DMS 273 treated with DMSO at 0.1 percent for 48 hours (cell line): ENCODE measurements at places on chromosomes 3 and 15.
A peak's percentile ranks its signal among the peaks of the same experiment; 100 is the strongest.

DNA sequence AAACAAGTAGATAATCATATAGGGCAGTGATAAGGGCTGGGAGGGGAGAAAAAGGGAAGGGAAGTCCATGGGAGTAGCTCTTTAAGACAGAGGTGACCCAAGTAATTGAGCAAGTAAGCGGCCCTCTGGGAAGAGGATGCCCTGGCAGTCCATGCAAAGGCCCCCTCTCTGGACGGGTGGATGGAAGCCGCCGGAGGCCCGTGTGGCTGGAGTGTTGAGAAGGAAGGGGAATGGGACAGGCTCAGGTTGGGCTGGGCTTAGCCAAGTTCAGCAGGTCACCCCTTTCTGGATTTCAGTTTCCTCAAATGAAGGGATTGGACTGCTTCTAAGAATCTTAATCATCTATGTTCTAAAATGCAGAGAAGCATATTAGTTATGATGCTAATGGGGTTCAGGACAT lies 32.4 kb upstream of the TRPM1 start:
- no peak for DNase-seq

DNA sequence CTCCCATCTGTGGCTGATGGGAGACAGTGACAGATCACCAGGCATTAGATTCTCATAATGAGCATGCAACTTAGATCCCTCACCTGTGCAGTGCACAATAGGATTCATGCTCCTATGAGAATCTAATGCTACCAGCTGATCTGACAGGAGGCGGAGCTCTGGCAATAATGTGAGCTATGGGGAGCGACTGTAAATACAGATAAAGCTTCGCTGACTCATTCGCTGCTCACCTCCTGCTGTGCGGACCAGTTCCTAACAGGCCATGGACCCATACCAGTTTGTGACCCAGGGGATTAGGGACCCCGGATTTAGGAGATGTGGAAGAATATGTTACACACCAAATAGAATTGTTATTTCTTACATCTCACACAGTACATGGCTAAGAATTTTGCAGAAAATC lies 6.7 kb downstream of the ARGFX start:
- no peak for DNase-seq

- no peak for DNase-seq
Observed at GRCh38 chr3:51371943-51372557, 13.0 kb upstream of the MANF start.

GRCh38 chr3:139676632-139677387 lies 962 bp downstream of the NMNAT3 start:
- no peak for DNase-seq

- DNase-seq = no peak
Observed at GRCh38 chr15:90481023-90481422, 48.7 kb upstream of the CRTC3 start.

- DNase-seq = no peak
Observed at GRCh38 chr3:125386811-125387210, 11.7 kb upstream of the ZNF148 start.

- peak; percentile 95 for DNase-seq
Observed at GRCh38 chr3:142863930-142864920, 24.7 kb downstream of the PCOLCE2 start.

DNA sequence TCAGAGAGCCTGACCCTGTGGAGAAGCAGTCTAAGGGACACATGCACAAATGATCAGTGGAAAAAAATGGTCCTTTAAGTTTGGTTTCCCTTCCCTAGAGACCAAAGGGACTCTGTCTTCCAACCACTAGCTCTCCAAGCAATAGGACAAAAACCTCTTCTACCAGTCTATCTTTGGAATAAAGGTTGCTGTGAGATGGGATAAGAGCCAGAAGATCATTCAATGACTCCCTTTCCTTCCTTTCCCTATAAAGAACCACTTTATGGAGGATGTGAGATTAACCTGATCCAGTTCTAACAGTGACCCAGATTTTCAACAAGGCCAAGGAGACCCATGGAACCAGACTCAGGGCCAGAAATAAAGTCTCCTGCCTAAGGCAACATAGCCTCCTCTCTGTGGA lies 74.8 kb downstream of the DHX30 start:
- no peak for DNase-seq

DNA sequence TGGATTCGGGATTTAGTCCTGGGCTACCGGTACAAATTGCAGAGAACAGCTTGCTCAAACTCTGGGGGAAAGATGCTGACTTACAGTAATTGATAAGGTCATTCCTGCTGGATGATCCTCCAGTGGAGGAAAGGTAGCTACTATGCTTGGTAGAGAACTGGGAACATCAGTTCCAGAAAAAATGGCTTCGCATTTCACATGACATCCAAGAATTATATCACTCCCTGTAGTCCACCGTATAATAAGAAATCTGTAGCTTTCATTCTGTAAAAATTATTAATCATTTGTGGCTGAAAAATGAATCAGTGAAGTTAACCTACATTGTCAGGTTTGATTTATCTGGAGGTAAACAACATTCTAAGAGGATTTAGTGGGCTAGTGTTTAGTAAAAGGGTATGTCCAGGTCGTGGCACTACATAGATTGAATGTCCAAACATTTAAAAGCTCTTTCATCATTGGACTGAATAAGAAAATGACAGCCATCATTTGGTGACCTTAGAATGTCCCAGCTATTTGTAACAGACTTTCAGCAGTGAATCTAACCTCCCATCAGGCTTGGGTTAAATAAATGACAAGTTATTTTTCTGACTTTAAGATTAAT lies 203.2 kb upstream of the TMCO5A start:
- DNase-seq = no peak

DNA sequence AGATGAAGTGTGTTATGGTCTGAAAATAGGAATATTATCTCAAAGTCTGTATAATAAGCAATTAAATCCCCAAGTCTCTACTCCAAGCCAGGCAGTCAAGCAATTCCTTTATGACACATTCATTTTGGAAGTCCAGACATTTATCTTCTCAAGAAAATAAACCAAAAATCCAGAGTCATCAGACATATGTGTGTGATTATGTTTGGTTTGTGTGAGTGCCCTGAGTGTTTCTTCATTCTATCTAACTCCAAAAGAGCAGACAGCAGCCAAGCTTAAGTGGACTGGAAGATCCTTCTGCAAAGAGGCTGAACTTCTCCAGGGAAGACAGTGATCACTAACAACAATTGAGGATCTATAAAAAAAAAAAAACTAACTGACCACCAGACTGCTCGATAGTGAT lies 239.8 kb downstream of the STAG1 start:
- DNase-seq = no peak

- no peak for DNase-seq
Observed at GRCh38 chr3:61780016-61780415, 218.6 kb downstream of the PTPRG start.

- DNase-seq = no peak
Observed at GRCh38 chr3:123281929-123282328, 80.2 kb downstream of the SEC22A start.

- DNase-seq = no peak
Observed at GRCh38 chr3:143600756-143601718, 247.2 kb downstream of the SLC9A9 start.

- DNase-seq = no peak
Observed at GRCh38 chr15:62732078-62732477, 310.5 kb upstream of the TPM1 start.

DNA sequence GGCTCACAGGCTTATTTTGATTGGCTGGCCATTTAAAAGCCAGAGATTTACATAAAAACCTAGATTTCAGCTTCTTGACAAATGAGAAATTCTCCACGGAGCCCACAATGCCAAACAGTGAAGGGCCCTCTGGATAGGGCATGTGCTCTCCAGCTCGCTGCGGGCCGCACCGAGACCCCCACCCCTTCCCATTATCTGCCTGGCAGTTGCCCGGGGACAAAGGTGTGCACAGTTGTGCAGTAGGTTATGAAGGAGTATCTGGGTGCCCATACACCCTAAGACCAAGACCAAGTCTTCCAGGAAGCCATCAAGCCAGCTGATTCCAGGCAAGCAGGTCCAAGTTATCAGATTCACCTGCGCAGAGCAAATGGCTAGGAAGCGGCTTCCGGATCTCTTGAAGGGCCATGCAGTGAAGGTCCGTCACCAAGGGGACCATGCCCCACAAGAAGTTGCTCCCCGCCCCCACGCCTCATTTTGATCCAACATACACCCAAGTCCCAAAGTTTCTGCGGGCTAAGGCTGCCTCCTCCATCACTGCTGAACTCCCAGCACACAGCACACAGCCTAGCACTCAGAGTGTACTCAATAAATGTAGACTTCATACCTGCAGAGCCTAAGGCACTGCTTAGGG lies 1.3 kb downstream of the MRPS25 start:
- no peak for DNase-seq

GRCh38 chr15:29242456-29243242 lies 27.0 kb downstream of the NSMCE3 start:
- DNase-seq = no peak

DNA sequence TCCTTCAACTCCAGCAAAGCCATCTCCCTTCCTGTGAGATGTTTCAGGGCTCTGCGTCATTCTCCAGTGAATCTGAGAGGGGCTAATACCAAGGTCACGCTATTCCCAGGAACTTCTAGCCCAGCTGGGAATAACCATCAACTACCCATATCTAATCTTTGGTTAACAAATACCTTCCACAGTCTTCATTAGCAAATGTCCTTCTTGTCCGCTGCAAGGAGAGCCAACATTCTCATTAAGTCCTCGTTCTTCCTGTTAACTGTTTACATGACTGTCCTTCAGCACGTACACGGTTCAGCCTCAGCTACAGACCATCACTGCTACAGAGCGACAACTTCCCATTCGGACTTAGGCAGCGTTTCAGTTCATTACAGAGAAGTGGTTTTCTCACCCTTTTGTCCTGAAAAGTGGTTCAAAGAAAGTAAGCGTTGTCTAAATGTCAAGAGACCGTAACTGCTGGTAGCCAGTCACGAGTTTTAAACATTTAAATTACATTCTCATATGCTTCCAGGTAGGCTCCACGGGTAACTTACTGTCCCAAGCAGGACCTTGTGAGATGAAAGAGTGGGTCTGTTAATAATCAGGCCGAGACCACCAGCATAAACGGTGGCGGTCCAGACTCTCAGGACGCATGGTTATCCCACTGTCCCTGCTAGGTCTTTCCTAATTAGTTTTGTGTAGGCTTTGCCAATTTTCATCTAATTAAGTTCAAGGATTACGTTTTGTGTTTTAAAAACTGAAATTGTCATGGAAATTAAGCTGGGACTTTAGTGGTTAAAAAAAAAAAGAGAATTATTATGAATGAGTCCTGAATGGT lies 63.8 kb downstream of the CHSY1 start:
- DNase-seq = no peak

GRCh38 chr15:69792823-69793222 lies 304.9 kb downstream of the TLE3 start:
- DNase-seq = no peak

- DNase-seq = peak; percentile 13
Observed at GRCh38 chr15:30824518-30825195, 79.1 kb upstream of the FAN1 start.

GRCh38 chr3:104909198-104909597 lies 457.5 kb upstream of the ALCAM start:
- DNase-seq = peak; percentile 97

GRCh38 chr3:43995547-43996378 lies 245.9 kb upstream of the TOPAZ1 start:
- DNase-seq = no peak

DNA sequence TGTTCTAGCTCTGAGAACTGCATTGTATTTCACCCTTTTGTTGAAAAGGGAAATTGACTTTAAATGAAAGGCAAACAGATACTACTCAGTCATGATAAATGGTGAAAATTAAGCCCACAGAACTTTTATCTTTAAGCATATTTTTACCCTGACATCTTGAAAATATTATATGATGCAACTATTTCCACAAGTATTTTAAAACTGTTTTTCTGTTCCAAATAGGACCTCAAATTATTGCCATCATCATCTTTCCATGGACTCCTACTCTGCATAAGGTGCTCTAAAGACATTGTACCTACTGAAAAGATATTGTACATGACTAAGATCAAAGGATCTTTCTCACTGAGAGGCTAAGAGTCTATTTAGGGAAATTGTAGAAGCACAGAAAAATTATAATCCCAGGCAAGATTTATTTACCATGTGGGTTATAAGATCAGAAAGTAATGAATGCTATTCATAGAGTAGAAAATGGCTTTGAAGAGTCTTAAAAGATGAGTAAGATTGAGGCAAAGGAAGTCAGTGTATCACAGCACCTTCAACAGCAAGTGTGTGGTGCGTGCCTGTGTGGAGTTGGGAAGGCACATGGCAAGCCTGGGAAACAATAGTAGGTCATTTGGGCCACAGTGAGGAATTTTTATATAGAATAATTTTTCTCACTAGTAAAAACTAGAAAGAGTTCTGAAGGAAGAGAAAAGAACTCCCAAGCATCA lies 68.8 kb downstream of the VGLL3 start:
- no peak for DNase-seq

DNA sequence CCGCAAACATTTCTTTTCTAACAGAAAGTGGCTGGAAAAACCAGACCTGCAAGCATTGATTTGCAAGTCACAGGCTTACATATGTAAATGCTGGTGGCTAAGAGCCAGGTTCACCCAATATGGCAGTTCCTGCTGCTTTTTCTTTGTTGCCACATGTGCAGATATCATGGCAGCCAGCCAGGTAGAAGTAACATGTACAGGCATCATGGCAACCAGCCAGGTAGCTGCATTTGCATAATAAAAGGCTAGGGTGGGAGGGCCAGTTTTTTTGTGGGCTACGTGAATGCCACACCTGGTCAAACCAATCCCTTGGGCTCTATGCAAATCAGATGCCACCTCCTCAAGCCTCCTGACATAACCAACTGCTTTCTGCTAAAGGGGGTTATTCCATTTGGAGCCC lies 2.8 kb upstream of the SMCO1 start:
- DNase-seq = peak; percentile 37

DNA sequence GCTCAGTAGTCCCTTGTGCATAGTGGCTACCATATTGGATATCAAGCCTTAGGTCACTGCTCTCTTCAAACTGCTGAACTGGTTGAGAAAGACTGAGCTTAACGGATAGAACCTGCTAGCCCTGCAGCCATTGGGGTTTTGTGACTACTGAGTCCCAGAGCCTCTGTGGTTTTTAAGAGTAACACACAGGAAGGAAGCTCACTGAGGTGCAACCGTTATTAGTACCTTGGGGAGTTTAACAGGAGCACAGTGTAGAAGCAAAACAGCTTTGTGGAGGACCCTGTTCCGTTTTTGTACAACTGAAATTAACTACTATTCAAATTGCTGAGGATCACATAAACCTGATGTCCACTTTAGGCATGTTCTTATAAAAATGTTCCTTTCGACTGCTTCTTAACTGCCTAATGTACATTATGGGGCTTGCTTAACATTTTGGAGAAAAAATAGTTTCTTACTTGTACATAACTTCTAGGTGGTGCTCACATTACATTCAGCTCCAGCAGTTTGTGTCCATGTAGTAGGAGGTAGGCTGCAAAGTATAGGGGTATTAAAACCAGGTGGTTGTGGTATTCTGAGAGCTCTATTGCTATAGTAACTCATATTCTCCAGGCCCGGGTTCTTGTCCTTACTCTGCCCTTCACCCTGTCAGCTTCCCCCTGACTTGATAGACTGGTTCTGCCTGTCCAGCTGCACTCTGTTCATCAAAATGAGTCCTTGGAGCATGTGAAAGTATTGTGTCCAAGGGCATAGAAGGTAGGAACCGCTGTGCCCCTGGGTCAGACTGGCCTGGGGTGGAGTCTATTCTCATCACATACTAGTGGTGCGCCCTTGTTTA lies 17.3 kb downstream of the PXK start:
- no peak for DNase-seq

- DNase-seq = no peak
Observed at GRCh38 chr3:187042874-187043458, 96.3 kb downstream of the RPL39L start.
